ENCODE measurements at places on chromosomes 12 and 14.

GRCh38 chr12:6917491-6918231, 3.3 kb downstream of the ENO2 start:
- DNase-seq = no peak

- no peak for DNase-seq
Measured at GRCh38 chr12:66669541-66669940, 9.3 kb downstream of the GRIP1 start.

DNA sequence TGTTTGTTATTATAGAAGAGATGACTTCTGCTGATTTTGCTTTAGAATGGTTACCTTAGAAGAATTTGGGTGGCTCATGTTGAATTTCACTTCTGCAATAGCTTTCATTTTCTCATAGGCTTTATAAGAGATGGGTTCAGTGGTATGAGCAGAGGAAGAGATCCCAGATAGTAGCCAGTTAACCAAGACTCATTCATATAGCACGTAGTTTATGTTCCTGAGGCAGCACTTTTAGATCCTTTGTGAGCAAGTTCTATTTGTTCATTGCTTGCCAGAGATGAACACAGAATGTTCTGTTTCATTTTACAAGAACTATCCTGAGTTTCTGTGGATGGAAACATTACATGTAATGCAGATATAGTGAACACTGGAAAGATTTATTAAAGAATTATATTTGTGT, 32.2 kb downstream of the RAB21 start:
- no peak for DNase-seq

GRCh38 chr14:37411079-37411735, 183.8 kb downstream of the FOXA1 start:
- no peak for DNase-seq

- DNase-seq = no peak
Measured at GRCh38 chr12:13536219-13536910, 339.8 kb downstream of the EMP1 start.

- no peak for DNase-seq
Measured at GRCh38 chr12:113640837-113641236, 169.2 kb upstream of the LHX5 start.

GRCh38 chr14:20515846-20516245, 10.5 kb downstream of the RNASE10 start:
- DNase-seq = no peak

DNA sequence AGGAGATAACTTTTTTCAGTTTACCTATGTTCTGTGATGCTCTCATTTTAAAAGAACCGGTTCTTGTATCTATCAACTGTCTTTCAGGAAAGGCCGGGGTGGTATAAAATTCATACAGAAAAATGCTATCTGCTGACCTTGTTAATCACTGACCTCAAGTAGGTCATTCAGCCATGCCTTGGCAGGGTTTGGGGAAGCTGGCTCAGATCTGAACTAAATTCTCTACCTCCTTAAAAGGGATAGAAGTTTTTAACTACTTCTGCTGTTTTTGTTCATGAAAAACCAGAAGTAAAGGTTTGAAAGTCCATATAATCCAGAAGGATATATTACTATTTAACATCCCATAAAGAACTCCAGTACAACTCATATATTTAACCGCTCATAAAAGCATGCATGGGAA, 10.1 kb downstream of the MYRFL start:
- DNase-seq = no peak

DNA sequence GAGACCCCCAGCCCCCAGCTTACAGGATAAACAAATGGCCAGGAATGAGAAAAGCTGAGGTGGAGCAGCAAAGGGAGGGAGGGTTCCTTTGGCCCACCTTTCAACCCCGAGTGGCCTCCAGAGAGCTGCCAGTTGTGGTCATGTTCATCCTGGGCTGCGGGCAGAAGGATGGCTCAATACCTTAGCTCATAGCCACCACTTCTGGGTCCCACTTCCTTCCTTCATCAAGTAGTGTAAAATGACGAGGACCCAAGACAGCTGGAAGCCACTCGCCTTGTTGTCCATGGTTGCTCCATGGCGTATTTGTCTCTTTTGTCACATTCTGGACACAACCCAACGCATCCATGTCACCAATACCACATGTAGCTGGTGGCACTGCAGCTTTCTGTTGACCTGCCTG, 24.2 kb downstream of the CRACR2A start:
- DNase-seq = peak; percentile 55

- DNase-seq = no peak
Measured at GRCh38 chr12:25741917-25742316, 188.8 kb upstream of the LMNTD1 start.

- DNase-seq = no peak
Measured at GRCh38 chr12:49798934-49799333, 29.3 kb downstream of the NCKAP5L start.

- DNase-seq = no peak
Measured at GRCh38 chr12:57627501-57628279, 5.3 kb downstream of the B4GALNT1 start.

- DNase-seq = peak; percentile 21
Measured at GRCh38 chr14:63492391-63492790, 50.8 kb downstream of the PPP2R5E start.

DNA sequence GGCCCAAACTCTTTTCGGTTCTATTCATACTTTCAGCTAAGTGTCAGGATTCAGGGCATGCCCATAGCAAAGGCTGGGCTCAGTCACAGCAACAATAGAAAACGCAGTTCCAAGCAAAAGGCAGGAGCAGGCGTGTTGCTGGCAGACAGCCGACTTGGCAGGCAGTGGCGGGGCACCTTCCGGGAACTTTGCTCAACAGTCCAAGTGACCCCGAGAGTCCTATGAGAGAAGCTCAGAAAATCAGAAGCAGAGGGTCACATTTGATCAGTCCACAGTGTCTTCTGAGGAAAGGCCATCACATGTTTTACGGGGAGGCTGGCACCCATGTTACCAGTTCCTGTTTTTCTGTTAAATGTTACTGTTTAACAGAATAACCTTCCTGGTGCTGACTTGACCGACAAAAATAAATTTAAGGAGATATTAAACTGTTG, 115.0 kb downstream of the DACT1 start:
- peak; percentile 52 for DNase-seq

DNA sequence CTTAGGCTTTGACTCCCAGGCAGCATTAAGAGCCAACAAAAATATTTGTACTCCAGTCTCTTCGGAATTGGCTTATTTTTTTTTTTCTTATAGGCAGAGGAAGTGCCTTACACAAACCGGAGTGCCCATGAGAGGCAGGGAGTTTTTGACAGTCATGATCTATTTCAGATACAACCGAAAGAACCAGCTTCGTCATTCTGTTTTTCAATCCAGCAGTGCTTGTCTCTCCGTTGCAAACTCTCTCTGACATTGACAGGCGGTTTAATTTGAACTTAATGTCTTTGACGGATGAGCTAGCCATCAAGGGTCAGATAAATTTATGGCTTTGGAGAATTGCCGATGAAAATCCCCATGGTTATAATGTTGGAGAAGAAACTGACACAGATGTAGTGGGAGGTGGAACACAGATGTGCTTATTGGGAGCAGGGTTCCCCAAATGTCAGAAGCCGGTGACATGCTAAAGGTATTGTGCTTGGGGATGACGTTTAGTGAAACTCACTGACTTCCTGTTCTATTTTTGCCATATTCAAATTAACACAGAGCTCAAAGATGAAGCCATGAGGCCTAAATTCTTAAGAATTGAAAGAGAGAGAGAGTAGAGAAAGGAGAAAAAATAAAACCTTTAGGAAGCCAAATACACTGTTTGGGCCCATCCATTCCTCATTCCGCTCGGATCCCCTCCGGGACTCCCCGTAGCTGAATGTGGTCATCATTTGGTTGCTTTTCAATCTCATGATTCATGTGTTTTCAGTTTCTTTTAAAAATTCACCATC, 59.7 kb downstream of the PLXNC1 start:
- DNase-seq = no peak

- no peak for DNase-seq
Measured at GRCh38 chr14:35201066-35201465, 78.7 kb downstream of the PRORP start.

DNA sequence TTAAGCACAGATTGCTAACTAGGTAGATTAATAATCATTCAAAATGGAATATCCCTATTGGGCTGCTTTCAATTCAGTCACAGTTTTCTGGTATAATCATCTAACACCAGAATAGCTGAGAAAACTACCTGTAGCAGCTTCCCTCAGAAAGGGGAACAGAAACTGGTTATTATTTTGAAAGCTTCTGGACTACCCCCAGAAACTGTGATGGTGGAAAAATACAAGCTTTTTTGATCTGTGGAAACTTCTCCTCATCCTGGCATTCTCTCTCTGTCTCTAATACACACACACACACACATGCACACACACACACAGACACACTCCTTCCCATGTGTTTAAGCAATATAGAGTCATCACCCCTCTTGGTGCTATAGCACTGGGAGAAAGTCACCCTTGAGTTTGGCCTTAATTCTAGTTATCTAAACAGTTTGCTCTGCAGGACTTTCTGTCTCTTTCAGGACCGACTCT, 251.5 kb upstream of the LMO3 start:
- no peak for DNase-seq

DNA sequence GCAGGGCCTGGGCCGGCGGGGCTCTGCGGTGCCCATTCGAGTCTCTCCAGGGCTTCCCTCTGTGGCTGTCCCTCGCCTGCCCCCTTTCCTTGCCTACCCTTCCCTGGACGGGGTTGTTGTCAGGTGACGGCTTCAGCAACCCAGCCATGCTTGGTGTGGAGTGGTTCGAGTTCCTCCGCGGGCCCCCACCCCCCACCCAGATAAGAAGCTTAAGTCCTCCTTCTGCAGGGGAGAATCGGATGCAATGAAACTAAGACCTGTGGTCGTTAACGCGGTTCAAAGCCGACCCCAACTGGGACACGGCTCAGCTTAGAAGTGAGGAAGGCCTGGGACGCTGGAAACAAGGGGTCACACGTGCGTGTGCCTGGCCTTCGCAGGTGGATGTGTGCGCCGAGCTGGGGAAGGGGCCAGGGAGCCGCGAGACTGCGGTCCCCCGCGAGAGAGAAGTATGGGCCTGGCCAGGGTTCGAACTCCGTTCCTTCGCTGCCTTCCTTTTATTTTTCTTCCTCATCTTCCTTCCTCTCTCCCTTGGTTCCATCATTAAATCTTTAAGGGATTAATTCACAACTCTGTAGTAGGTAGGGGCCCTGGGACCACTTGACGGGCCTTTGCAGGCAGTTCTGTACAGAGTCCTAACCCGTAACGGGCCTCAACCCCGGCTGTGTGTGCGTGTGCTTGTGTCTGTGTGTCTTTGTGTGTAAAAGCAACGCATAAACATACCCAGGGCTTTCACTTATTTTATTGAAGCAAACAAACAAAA, 3.5 kb downstream of the TTC6 start:
- DNase-seq = no peak

GRCh38 chr14:65631040-65631439, 218.5 kb downstream of the FUT8 start:
- no peak for DNase-seq

DNA sequence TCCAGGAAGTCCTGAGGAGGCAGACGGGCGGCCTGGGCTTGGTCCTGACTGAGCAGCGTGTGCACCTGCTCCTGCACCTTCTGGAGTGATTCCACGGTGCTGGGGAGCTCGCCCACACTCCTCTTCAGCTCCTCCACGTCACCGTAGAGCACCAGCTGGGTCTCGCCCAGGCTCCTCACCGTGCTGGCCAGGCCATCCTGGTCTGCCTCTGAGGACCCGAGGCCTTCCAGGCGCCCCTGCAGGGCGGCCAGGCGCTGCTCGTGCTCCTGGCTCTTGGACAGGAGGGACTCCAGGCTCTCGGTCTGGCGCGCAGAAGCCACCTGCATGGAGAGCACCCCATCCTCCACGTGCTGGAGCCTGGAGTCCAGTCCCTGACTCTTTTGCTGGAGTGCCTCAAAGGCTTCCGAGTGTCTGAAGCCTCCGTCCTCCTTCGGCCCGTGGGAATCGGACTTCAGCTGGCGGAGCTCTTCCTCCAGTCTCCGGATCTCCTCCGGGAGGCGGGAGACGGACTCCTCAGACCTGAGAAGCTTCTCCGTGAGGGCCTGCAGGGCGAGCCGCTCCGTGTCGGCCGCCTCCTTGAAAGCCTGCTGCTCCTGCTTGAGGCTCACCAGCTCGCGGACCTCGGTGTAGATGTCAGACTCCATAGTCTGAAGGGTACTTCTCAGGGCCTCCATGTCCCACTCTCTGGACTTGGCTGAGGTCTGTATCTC, 8.4 kb downstream of the CKAP4 start:
- no peak for DNase-seq

GRCh38 chr14:23299211-23299957, 3.3 kb downstream of the PPP1R3E start:
- peak; percentile 60 for DNase-seq

- peak; percentile 50 for DNase-seq
Measured at GRCh38 chr12:54958048-54958658, 26.4 kb downstream of the TESPA1 start.

Data from RPMI7951 (cell line).